ENCODE measurements at places on chromosomes 11 and 22.

DNA sequence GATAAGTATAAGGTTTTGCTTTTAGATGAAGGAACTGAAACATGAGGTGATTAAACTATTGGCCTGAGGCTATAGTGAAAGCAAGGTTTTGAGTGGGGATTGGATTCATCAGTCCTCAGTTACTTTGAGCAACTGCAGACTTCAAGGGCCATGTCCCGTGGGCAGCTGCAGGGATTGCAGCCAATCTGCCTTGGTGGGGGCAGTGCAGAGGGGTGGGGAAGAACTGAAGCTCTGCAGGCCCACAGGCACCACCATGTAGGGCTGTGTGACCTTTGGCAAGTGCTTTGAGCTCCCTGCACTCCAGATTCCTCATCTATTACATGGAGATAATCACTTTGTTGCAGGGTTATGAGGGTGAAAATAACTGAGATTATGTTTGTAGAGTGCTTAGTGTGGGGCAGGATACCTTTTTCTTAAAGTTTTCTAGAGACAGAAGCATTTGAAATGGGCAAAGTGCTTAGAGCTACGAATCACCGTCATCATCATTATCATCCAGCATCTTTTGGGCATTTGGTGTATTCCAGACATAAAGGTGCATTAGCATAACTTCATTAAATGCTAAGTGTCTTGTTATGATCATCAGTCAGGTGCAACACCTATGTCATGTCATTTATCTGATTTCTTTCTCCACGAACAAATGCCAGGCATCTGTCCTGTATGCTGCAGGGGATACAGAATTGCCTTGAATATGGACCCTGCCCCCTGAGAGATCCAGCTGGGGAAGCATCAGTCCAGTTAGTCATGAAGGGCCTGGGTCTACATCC is 72.1 kb upstream of the TENM4 start:
- no peak for DNase-seq

- DNase-seq = no peak
Measured at GRCh38 chr11:113814181-113814580, 34.6 kb downstream of the CLDN25 start.

- DNase-seq = no peak
Measured at GRCh38 chr22:40241200-40241763, 63.6 kb downstream of the TNRC6B start.

DNA sequence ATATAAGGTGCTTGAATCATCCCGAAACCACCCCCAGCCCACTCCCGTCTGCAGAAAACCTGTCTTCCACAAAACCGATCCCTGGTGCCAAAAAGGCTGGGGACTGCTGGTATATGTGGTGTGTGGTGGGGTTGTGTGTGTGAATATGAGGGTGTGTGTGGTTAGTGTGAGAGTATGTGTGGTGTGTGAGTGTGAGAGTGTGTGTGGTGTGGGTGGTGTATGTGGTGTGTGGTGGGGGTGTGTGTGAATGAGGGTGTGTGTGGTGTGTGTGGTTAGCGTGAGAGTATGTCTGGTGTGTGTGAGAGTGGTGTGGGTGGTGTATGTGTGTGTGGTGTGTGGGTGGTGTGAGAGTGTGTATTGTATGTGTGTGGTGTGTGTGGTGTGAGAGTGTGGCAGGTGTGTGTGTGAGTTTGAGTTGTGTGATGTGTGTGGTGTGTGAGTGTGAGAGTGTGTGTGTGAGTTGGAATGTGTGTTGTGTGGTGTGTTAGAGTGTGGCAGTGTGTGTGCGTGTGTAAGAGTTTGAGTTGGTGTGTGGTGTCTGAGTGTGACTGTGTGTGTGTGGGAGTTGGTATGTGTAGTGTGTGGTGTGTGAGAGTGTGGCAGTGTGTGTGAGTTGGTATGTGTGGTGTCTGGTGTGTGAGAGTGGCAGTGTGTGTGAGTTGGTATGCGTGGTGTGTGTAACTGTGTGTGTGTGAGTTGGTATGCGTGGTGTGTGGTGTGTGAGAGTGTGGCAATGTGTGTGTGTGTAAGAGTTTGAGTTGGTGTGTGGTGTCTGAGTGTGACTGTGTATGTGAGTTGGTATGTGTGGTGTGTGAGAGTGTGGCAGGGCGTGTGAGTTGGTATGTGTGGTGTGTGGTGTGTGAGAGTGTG is 6.5 kb downstream of the UPK3A start:
- DNase-seq = no peak

DNA sequence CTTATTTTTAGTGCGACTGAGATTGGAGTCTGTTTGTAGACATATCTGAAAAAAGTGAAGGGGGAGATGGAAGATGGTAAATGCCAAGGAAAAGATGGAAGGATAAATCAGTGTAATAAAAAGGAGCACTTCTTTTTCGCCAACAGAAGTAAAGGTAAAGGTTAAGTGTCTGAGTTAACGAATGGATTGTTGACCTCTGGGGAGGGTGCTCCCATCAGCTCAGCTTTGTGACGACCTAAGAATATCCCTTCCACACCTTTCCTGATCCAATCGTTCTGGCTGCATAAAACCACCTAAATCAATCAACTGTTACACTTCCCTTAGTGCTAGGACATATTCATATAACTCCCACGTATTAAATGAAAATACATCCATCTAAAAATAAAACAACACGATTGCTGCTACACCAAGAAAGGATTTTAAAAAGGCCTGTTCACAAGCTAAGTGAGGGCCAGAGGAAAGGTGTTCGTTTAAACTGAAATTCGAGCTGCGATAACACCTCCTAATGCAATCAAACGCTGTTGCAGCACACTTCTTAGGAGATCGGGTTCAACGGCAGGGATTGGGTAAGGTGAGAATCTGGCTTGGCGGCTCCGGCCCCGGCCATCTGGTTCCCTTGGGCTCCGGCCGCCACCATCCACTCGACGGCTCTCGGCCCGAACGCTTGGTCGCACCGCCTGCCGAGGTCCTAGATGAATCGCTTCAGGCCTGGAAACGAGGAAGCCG is 658 bp downstream of the C11orf71 start:
- no peak for DNase-seq

- no peak for DNase-seq
Measured at GRCh38 chr11:60314635-60315321, 12.3 kb upstream of the MS4A6E start.

GRCh38 chr22:19358195-19358594 is 66.7 kb upstream of the CLTCL1 start:
- no peak for DNase-seq

DNA sequence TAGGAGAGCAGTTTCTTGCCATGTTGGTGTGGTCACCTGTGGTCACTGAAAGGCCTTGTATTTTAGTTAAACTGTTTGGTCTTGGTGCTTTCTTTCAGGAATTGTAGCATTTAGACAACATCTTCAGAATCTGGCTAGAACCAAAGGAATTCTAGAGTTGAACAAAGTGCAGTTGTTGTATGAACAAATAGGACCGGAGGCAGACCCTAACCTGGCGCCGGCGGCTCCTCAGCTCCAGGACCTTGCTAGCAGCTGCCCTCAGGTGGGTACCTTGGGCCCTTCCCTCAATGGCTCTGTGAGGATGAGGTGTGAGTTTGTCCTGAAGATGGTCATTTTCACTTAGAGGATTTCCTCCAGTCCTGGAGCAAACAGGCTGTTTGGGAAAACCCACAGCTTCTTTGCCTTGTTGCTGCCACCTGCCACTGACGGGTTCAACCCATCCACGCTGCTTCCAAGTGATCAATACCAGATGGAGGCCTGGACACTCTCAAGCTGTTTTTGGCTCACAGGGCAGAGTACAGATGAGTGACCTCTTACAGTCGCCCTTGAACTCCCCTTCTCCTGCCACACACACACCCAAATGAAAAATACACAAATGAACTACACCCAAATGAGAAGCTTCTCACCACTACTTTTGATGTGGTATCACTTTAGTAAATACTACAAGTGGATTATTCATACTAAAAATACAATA is 45.2 kb downstream of the PPP2R1B start:
- DNase-seq = no peak

GRCh38 chr11:72189455-72190250 is 2.3 kb upstream of the FOLR1 start:
- no peak for DNase-seq

DNA sequence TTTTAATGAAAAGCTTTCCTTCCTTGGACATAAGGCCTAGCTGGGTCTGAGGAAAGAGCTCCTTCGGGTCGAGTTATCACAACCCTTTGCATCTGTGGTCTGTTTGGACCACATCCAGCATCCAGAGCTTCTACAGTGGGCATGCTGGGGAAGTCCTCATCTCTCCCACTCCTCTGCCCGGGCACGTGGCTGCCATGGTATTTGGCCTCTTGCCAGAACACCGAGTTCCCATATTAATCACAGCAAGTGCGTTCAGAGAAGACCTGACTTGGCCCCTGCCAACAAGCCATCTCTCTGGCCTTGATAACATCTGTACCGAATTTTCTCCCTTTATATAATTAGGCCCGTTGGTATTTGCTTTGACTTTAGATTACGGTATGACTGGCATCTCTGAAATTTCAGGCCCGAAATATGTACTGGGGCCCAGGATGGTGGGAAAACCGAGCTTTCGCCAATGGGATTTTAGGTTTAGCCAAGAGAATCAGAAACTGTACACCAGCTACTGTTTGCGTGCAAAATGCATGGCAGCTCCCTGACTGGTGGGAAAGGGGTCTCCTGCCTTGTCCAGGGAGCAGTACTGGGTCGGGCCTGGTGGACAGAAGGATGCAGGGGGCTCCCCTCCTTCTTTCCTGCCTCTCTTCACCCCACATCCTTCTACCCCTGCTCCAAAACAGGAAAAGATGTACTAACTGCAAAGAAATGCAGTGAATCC is 90.0 kb downstream of the MICAL2 start:
- DNase-seq = no peak

DNA sequence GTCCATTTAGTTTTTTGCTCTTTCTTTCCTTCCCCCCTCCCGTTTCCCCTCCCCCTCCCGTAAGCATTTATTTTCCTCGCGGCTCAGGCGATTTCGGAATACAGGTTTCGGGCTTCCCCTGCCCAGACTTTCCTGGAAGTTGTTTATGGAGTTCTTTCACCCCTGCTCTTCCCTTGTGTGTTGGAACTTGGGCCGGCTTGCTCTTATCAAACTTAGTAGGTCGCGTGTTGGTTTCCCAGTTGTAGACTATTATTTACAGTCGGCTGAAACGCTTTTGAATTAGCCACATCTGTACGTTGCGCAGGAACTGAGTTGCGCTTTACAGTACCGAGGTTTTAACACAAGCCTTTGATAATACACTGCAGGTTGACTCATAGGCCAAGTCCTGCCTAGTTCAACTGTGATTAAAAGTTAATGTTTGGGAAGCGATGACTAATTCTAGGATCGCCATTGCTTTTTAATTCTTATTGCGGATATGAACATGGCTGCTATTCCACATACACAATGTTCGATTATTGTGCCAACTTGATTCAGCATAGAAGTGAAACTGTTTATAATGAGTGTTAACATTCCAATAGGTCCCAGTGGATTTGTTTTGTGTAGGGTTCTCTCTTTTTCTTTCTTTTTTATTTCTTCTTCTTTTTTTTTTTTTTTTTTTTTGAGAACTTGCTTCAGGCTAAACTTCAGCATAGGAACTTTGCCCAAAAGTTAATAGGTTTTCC is 1.7 kb downstream of the YAP1 start:
- DNase-seq = peak; percentile 67

- no peak for DNase-seq
Measured at GRCh38 chr11:13902523-13902922, 60.0 kb upstream of the SPON1 start.

GRCh38 chr22:30247561-30247960 is 1.0 kb upstream of the LIF start:
- no peak for DNase-seq

DNA sequence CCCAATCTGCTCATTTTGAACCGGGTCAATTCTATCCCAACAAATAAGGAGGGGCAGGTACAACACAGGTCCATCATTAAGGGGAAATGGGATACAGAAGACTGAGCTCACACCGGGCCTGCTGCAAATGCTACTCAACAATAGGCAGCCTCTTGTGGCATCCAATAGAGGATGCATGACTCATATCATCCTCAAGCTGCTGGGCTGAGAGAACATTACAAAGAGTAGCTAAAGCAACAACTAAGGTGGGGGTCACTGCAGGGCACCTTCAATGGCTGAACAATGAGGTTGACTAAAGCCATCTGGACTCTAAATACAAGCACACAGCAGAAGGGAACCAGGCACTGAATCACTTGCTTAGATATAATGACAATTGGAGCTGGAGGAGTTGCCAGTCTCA is 130.1 kb upstream of the SYN3 start:
- no peak for DNase-seq

DNA sequence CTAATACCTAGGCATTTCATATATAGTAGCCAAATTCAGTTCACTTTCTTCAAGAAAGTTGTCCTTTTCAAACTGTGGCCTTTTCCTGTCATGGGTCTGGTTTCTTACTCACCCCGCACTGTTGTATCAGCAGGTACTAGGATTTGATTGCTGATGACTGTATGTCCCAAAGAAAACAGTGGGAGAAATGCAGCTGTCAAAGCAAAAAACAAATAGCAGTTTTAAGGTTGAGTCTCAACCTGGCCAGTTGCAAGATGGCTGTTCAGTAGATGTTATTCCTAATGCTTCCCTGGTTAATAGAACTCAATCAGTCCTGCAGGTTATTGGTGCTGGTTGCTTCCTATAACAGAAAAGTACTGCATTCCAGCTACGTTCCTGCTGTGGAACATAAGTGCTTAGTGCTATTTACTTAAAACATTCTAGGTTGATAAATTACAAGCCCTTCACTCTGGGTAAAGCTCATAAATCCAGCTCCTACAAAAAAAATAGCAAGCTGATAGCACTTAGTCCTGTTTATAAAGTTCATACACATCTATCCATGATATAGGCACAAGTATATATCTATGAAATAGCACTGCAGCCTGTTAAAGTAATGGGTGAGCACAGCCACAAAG is 26.6 kb downstream of the NF2 start:
- no peak for DNase-seq

DNA sequence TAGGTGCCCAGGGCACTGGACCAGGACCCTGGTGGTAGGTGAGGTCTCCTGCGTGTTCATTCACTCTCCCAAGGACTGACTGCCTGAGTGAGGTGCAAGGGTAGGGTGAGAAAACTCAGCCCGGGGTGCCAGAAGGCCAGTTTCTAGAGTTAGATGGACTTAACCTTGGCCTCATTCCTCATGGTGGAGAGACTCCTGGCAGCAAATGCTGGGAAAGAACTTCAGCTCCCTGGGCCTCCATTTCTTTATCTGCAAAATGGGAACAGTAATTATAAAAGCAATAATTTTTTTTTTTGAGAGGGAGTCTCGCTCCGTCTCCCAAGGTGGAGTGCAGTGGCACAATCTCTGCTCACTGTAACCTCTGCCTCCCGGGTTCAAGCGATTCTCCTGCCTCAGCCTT is 47.7 kb downstream of the TRIOBP start:
- DNase-seq = no peak

GRCh38 chr22:37843741-37844089 is 419 bp downstream of the ANKRD54 start:
- no peak for DNase-seq

- DNase-seq = no peak
Measured at GRCh38 chr11:7964873-7965272, 374 bp downstream of the NLRP10 start.

All from renal cortex interstitium (tissue), 15 donors.